ENCODE measurements at places on chromosomes 1 and 21.

GRCh38 chr1:234841710-234842231, 231.8 kb upstream of the IRF2BP2 start:
- no peak for DNase-seq

- DNase-seq: no peak
These were observed 65.5 kb downstream of the ERI3 start for GRCh38 chr1:44289530-44289929.

DNA sequence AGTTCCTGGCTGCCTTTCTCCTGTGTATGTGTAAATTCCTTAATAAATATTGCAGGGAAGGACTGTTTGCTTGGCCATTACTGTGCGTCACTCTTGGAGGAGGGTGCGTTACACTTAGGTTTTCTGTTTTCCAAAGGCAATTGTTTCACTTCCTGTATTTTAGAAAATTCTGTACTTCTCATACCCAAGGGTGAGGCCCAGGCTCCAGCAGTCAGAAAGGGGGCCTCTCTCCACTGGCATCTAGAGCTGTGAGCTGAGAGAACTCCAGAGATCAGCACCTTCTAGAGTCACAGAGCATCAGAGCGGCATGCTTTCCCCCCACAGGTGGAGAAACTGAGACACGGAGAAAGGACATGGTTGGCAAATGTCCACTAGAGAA, 27.0 kb upstream of the ZFP69B start:
- DNase-seq: no peak

- no peak for DNase-seq
These were observed 500.0 kb upstream of the RUNX1 start for GRCh38 chr21:35548904-35549615.

- DNase-seq: no peak
These were observed 79.0 kb downstream of the RUNX1 start for GRCh38 chr21:34970167-34970500.

DNA sequence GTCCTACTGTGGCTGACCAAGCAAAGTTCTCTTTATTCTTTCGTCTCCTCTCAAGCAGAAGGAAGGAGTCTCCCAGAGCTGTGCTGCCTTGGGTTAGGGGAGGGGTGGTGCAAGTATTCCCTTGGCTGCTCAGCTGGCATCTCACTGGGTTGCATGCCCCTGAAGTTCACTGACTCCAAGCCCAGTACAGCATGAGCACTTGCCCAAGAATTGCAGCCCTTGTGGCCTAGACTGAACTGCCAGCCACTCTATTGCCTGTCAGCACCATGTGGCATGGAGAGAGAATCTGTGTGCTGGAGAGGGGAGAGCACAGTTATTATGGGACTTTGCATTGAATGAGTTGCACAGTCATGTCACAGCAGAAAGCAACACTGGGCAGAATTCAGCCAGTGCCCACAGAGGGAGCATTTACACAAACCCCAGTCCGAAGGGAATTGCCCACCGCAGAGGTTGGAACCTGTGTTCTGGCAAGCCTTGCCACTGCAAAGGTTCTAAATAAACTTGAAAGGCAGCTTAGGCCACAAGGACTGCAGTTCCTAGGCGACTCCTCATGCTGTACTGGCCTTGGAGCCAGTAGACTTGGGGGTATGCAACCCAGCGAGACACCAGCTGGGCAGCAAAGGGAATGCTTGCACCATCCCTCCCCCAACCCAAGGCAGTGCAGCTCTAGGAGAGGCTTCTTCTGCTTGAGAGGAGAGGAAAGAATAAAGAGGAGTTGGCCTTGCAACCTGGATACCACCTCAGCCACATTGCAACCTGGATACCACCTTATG, 28.8 kb downstream of the DR1 start:
- no peak for DNase-seq

GRCh38 chr1:168419736-168420135, 124.1 kb downstream of the XCL2 start:
- DNase-seq: no peak

All from NCI-H526 treated with DMSO at 0.1 percent for 48 hours (cell line).